ENCODE measurements at places on chromosomes 4 and X.
A peak's percentile ranks its signal among the peaks of the same experiment; 100 is the strongest.

- no peak for DNase-seq
Measured at GRCh38 chrX:140501940-140502468, 2.9 kb downstream of the SOX3 start.

DNA sequence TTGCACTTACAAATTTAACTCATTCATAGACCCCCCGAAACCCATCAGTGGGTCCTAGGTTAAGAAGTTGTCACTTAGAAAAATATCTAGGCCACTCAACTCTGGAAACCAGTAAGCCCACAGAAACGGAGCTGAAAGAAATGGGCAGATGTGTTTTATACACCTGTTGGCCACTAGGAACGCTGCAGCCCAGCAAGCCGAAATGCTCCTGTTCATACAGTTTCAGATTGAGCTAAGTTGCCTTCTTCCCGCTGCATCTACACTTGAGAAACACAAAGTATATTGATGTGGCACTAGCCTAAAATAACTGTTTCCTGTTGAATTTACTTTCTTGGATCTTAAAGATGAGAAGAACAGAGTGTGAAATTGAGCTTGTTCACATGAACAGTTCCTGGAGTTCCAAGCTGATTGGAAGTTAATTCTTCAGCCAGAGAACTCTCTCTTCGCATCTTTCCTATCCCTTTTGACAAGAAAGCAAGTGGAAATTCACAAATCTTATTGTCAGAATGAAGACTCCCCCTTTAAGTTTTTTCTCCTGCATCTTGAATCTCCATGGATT, 174.1 kb downstream of the RBMX2 start:
- DNase-seq, result peak; percentile 15

DNA sequence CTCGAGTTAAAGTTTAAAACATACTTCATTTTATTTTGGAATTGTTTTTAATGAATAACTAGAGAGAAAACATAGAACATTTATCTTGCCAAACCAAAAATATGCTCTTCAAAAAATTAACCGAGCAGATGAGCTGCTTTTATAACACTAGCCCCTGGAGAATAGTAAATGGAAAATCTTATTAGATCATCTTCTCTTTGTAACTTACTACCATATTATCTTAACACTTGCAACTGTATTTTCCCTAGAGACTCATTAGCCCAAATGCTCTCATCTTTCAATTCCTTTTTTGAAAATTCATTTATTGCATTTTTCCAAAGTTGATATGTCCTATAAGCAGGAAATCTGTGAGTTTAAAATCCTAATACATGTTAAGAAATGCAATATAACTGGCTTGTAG, 143.3 kb downstream of the CAMK2D start:
- peak; percentile 30 for DNase-seq

DNA sequence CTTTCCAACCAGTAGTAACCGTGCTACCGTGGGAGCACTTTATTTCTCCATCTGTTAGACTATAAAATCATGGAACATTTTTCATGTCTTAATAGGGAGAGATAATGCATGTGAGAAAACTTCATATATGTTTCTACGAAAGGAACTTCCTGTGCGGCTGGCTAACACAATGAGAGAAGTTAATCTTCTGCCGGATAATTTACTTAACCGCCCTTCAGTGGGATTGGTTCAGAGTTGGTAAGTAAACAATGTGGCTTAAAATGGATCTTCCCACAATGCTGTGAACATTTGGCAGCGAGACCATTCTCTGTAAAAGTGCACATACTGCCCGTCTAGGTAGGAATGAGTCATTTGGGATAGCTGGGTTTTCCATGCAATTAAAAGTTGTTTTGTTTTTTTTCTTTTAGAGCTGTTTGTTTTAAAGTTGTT, 29.6 kb downstream of the PDK3 start:
- DNase-seq, result peak; percentile 74

DNA sequence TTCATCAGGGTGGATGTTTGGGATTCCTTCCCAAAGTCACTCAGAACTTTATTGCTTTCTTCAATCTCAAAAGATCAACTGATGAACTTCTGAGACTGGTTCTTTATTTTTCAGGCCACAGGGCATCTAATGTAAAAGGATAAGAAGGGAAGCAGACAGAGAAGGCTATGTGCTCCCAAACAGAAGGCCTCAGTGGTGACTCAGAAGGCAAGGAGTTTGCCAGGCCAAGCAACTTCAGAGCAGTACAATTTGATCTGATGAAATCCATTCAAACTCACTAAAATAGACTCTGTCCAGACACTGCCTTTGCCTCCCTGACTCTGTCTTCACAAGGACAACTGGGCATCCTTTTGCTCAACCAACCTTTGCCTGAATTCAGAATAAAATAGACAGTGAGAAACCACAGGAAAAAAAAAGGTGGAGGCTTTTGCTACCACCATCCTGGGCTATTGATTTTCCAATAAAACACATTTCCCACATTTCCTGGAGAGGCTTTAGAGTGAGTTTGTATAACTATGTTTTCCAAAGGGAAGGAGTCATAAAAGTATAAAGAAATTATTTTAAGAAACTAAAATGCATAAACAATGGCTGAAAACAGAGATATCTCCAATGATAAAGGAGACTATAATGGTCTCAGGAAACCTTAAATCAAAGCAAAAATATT, 55.2 kb downstream of the ARHGEF6 start:
- peak; percentile 70 for DNase-seq

DNA sequence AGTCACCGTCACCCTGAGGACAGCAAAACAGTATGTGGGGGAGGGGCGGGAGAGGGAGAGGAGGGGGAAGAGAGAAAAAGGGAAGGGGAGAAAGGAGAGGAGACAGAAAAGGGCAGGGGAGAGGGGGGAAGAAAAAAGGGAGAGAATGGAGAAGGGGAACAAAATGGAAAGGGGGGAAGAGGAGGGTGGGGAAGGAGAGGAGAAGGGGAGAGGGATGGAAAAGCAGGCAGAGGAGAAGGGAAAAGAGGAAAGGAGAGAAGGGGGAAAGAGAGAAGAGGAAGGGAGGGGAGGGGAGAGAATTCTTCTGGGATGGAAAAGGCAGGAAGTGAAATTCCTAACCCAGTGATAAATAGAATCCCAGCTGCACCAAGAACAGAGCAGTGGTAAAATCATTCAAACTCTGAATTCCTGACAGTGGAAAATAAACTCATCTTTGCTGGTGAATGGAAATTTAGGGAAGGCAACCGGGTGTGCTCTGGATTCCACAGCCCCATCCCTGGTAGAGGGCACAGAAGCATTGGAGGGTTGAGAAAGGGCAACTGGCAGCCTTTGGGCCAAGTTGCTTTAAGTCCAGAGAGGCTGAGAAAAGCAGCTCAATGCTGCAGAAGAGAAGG, 244.2 kb downstream of the BCOR start:
- no peak for DNase-seq

DNA sequence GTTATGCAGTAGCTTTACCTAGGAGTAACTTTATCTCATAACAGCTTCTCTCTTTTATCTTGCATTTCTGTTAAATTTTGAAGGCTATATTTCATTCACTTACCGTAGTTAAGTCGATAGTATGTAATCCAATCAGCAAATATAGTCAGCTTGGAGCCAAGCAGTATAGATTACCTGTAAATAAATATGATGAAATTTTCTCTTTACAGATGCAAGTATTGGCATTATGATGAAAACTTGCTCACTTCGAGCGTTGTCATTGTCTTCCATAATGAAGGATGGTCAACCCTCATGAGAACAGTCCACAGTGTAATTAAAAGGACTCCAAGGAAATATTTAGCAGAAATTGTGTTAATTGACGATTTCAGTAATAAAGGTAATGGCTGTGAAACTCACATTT, 42.3 kb downstream of the HMGB2 start:
- DNase-seq, result no peak

GRCh38 chrX:46636223-46636622, 62.7 kb downstream of the CHST7 start:
- no peak for DNase-seq

GRCh38 chrX:153307276-153308178, 14.0 kb downstream of the PNMA6F start:
- DNase-seq, result peak; percentile 25

GRCh38 chr4:73828956-73829355, 7.5 kb upstream of the CXCL6 start:
- DNase-seq, result peak; percentile 17

- DNase-seq, result peak; percentile 62
Measured at GRCh38 chrX:133985164-133985966, at the start of gene GPC3. GPC3 (minus strand) TSS chrX:133985594.

DNA sequence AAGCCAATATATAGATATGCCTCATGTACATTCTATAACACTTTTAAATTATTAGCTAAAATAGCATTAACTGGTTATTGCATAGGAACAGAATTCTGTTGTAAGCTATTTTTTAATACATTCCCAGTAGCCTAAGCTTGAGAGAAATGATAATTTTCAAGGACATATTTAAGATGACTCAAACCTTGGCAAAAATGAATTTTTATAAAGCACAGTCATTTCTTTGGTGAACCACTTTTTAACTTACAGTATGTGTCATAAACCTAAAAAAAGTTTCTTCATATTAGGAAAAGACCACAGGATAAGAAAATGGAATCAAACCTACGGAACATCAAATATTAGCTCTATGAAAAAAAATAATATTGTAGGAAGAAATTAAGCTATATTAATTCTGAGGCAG, 986.3 kb downstream of the STIM2 start:
- peak; percentile 53 for DNase-seq

DNA sequence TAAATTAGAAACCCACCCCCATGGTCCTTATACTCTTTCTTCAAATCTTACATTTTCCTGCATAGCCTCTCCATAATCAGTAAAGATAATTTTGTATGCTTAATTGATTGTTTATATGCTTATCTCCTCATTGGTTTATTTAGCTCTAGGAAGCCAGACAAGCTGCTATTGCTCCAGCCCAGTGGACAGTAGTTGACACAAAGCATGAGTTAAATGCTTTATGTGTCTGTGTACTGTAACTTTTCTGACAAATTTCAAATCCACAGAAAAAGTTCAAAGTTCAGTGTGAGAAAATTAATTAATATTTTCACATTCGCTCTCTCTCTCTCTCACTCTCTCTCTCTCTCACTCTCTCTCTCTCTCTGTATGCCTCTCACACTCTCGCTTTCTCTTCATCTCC, 181.7 kb downstream of the GABRB1 start:
- DNase-seq, result no peak

DNA sequence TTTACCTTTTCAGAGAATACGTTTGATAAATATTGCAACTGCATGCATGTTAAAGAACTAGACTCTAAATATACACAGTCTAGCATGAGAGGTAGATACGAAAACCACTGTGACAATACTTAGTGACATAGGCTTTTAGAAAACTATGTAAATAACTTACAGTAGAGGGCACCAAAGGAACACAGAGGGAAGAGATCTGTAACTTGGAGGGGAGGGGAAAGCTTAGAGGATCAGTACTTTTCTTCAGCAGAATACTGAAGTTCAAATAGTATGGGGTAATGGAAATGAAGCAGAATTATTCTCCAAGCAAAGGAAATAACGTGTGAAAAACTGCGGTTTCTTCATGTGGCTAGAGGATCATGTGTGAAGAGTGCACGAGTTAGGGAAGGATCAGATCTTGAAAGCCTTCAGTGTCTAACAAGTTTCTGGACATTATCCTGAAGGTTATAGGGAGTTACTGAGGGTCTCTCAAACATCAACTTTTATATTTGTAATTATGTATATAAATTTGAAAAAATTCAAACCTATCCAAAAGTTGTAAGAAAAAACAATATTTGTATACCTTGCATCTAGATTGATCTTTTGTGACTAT, 264.3 kb downstream of the NPFFR2 start:
- peak; percentile 64 for DNase-seq

- DNase-seq, result peak; percentile 92
Measured at GRCh38 chrX:150084496-150085229, 146.4 kb upstream of the EOLA2 start.

DNA sequence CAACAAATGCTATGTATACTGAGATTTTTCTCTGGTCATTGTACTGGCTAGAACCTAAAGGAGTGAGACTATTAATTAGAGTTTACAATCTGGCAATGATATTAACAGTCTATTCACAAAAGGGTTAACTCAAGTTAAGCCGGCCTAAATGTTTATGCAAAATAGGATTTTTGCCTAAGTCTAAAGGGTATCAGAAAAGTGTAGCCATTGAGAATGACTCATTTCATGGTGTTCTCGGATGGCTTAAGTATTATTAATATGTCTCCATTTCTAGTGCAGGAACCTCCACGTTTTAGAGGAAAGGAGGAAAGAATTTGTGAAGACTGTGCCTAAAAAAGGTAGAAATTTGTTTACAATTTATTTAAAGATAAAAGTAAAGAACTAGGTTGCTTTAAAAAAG, 29.8 kb downstream of the DYNLT3 start:
- no peak for DNase-seq

- DNase-seq, result no peak
Measured at GRCh38 chr4:6674500-6675149, 19.1 kb upstream of the S100P start.

DNA sequence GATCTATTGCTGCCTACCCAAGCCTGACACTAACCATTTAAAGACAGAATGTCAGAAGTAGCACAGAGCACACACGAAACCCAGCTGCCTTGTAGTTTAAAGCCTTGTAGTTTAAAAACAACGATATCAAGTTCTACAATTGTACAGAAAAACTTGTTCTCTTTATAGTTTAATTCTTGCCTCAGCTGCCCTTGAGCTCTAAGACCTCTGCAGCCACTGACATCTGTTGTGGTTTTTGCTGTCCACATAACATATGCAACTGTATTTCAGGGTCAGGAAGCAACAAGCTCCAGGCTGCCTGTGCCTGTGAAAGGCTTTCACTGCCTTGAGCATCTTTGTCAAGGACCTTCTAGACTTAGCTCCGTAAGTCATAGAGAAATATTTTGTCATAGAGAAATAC, 227.2 kb downstream of the SPCS3 start:
- no peak for DNase-seq

DNA sequence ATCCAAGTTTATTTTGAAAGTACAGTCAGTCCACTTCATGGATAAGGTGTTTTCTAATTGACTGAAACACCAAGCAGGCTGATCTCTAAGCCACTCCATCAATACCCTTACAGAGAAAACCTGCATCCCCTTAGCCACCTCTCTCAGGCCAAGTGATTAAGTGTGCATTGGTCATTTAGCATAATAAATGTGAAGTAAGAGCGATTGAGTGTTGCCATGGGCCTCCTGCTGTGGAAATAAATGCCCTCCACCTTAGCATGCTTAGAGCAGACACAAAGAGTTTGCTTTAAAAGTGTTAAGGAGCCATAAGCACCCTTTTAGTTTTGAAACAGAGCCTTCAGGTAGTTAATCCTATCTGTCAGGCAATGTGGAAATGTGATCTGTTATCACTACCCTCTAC, 386.5 kb downstream of the GPAT3 start:
- DNase-seq, result no peak

GRCh38 chrX:7247346-7247745, 99.4 kb upstream of the PUDP start:
- DNase-seq, result no peak

DNA sequence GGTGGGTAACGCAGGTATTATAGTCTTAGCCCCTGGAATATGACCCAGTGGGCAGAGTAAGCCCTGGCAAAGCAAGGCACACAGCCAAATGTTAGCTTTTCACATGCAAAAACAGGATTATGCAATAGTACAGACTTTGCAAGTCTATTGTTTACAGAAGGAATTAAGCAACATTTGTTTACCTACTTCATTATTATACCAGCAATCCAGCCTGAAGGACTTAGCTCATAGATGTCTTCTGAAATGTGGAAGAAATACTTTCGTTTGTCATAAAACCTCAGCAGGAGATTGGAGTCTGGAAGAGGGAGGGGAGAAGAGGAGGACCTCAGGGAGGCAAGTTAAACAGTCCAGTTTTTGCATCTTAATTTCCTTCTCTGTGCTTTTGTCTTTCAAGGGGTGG, 226.7 kb upstream of the CENPE start:
- DNase-seq, result no peak

Data from fibroblast of skin of back (primary cell).